Stimulated activated CD8-positive, alpha-beta memory T cell treated with anti-CD3 and anti-CD28 coated beads, Interleukin-7, amount 100 ng/mL, for 1 hour (primary cell): ENCODE measurements at places on chromosomes 2 and 18.

DNA sequence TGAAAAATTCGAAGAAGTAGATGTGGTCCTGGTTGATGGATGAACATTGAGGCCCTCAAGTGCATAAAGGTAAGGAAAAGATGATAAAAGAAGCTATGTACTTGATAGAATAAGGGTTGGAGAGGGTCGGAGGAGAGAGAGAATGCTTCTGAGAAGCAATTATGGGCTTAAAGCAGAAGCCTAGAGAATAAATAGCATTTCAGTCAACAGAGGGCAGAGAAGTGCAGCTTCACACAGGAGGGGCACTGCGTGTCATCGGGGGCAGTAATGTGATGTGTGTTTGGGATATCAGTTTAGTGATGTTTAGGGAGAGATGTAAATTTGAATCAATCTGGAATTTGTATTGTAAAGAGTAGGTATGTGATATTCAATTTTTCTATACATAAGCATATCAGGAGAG is 334.5 kb downstream of the PIK3C3 start:
- DNase-seq: no peak

DNA sequence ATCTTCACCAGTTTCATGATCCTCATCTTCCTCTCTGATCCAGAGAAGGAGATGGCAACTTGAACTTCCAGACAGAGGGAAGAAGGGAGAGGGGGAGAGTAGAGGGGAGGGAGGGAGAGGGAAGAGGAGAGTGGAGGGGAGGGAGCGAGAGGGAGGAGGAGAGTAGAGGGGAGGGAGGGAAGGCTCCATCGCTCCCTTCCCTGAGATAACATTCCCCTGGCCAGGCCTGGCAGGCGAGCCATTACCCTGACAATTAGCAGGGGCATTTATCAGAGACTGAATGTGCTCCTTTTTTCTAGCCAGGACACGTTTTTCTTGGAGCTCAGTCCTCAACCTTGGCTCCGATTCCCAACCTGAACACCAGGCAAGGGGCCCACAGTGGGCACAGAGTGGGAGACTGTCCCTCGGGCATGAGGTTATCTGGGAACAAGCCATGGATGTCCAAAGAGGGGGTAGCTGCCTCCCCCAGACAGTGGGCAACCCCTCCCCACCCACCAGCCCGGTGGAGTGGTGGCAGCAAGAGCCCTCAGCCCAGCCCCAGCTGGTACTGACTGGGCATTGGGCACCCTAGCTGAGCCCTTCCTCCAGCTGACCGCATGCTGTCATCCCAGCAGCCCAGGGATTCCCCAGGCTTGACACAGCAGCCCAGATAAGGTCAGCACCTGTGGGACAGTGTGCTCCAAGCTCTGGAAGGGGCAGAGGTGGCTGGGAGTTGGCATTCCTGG is 81.8 kb downstream of the TNS1 start:
- no peak for DNase-seq

- no peak for DNase-seq
Observed at GRCh38 chr2:113201496-113202304, 27.9 kb downstream of the PSD4 start.

DNA sequence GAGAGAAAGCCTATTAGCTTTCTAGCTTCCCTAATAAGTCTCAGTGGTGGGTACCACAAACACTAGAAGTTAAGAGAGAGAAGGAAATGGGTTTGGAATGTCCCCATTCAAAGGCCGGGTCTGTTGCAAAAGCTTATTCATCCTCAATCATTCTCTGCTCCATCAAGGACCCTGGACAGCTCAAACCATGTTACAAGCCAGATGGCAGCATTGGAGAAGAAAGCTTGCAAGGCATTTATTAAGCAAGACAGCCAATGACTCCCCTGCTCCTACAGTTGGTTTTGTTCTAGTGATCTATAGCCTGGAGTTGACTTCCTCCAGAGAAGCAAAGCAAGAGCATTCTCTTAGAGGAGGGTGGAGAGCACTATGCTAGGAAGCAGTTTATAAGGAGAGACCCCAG is 86.9 kb upstream of the LMAN1 start:
- DNase-seq: no peak

- DNase-seq: no peak
Observed at GRCh38 chr2:164044622-164045021, 308.8 kb upstream of the FIGN start.

DNA sequence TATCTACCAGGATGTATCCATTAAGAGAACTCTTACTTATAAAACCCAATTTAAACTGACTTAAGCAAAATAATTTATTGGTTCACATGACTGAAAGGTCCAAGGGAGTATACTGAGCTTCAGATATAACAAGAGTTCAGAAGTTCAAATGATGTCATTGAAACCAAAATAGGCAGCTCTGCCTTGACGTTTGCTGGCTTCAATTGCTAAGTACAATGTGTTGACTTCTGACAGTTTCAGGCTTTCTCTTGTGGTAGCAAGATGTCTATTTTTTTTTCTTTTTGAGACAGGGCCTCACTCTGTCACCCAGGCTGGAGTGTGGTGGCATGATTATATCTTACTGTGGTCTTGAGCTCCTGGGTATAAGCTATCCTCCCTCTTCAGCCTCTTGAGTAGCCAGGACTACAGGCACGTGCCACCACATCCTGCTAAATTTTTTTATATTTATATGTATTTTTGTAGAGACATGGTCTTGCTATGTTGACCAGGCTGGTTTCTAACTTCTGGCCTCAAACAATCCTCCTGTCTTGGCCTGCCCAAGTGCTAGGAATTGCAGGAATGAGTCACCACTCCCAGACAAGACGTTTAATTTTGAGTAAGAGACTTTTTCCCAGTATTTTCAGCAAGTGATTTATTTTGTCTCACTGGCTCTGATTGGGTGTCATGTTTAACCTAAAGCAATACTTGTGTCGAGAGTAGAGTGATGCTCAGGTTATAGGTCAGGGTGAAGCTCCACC is 184.8 kb downstream of the NR4A2 start:
- no peak for DNase-seq

- DNase-seq: no peak
Observed at GRCh38 chr18:9321017-9321452, 13.5 kb upstream of the TWSG1 start.

DNA sequence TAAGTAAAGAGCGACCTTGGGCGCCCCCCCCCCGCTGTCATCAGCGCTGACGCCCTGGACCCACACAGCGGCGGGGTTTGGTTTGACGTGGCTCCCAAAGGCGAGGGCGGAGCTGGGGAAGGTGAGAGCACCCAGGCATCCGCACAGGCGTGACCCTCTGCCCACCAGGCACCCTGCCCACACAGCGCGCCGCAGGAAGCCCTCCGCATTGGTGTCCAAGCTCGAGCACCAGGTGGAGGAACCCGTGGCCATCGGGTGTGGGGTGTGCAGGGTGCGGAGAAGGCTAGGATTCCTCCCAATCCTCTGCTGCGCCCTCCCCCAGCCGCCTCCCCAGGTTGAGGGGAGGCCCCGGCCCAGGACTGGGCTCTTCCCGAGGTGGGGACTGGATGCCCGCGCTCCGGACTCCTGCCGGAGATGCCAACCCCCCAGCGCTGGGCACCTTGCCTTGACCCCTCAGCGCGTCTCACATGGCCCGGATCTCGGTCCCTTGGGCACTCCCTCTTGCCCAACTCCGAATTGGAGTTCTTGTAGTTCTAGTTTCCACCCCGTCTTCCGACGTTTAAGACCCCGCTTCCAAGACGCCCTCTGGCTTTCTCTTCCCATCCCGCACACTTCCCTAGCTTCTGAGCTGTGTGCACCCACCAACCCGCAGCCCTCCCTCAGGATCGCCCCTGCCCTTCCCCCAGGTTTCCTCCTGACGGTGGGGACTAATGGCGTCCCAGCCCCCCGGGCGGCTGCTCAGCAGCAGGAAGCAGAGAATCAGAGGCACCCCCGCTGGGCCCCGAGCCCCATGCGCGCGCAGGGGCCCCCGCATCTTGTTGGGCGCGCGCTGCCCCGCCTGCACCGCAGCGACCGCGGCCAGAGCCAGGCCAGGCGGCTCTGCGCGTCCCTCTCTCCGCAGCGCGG is 25.9 kb upstream of the RESP18 start:
- no peak for DNase-seq

GRCh38 chr2:128549094-128549493 is 230.4 kb upstream of the HS6ST1 start:
- no peak for DNase-seq

DNA sequence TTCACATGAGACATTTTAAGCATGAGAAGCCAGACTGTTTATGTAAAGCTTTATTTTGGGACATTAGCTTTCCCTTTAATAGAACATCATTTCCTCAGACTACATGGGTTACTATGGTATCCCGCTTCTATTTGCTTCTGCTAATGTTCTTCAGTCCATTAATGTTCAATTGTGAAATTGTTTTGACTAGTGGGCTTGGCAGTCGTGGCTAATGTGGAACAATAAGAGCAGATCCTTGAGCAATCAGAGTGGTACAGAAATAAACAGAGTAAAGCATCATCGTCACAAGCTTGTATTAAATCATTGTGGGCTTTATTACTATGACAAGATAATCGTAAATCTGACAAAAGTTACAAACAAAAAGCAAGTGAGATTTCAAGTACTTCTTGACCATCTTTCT is 60.2 kb downstream of the PDE1A start:
- no peak for DNase-seq

GRCh38 chr2:70987386-70987785 is 7.3 kb downstream of the TEX261 start:
- no peak for DNase-seq

- no peak for DNase-seq
Observed at GRCh38 chr2:32271063-32271462, 6.4 kb upstream of the NLRC4 start.

DNA sequence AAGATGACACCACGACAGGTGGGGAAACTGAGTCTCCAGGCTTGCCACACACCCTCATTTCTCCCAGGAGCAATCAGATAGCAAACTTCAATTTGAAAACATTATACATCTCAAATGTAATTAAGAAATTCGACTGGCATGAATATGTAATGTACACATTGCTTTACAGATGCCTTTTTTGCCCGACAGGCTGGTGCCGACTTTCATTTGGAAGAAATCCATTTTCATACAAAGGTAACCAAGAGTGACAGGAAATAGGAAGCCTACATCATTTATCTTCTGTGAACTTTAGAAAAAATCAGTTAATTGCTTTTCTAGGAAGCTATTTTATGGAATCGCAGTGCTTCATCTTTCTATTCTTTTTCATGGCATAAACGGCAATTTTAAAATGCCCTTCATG is 140.3 kb downstream of the AFF3 start:
- no peak for DNase-seq

GRCh38 chr18:2901423-2901985 is 54.7 kb downstream of the EMILIN2 start:
- no peak for DNase-seq

DNA sequence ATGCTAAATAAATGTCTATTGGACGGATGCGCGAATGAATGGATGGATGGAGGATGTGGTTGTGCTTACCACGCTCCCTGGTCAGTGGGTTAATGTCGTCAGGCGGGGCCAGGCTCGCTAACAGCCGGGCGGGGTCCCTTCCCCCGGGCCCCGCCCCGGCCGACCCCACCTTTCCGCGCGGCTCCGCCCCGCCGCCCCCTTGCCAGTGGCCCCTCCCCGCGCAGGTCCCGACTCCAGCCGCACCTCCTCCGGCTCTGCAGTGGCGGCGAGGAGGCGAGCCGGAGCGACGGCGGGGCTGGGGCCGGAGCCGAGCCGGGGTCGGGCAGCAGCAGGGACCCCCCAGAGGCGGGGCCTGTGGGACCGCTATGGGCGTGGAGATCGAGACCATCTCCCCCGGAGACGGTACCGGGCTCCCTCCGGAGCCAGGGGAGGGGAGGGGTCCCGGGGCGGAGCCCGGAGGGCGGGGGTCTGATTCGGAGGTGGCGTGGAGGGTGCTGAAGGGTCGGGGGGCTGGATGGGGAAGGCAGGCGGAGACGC is at the start of gene FKBP1B:
Gene FKBP1B (plus strand): TSS at position 257 of the 537 bp plus-strand sequence. CDS start 109 bp downstream, at position 366.
- DNase-seq: peak; percentile 25

- DNase-seq: no peak
Observed at GRCh38 chr2:216555274-216555673, 56.6 kb downstream of the RPL37A start.

GRCh38 chr18:80166240-80166639 is 57.2 kb downstream of the ADNP2 start:
- no peak for DNase-seq

DNA sequence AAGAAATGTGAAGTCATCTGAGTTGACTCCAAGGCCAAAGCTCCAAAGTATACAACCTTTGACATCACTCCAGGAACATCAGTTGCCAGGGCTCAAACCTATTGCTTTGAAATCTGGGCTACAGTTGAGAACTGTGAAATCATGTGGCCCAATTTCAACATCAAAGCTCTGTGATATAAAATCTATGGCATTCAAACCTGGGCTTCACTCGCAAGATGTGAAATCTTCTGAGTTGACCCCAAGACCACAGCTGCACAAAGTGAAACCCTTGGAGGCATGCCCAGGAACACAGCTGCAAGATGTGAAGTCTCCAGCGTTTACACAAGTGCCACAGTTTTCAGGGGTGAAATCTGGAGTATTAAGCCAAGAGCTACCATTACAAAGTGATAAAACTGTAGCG is 9.4 kb upstream of the ZNF512 start:
- no peak for DNase-seq

DNA sequence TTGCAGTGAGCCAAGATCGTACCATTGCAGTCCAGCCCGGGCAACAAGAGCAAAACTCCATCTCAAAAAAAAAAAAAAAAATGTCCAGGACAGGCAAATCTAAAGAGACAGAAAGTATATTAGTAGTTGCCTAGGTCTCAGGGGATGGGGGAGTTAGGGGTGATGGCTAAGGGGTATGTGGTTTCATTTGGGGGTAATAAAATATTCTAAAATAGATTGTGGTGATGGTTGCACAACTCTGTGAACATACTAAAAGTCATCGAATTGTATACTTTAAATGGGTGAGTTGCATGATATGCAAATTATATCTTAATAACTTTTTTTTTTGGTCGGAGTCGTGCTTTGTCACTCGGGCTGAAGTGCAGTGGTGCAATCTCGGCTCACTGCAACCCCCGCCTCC is 34.2 kb upstream of the ACTR2 start:
- no peak for DNase-seq

GRCh38 chr18:22674272-22674671 is 256.6 kb upstream of the CTAGE1 start:
- DNase-seq: no peak

DNA sequence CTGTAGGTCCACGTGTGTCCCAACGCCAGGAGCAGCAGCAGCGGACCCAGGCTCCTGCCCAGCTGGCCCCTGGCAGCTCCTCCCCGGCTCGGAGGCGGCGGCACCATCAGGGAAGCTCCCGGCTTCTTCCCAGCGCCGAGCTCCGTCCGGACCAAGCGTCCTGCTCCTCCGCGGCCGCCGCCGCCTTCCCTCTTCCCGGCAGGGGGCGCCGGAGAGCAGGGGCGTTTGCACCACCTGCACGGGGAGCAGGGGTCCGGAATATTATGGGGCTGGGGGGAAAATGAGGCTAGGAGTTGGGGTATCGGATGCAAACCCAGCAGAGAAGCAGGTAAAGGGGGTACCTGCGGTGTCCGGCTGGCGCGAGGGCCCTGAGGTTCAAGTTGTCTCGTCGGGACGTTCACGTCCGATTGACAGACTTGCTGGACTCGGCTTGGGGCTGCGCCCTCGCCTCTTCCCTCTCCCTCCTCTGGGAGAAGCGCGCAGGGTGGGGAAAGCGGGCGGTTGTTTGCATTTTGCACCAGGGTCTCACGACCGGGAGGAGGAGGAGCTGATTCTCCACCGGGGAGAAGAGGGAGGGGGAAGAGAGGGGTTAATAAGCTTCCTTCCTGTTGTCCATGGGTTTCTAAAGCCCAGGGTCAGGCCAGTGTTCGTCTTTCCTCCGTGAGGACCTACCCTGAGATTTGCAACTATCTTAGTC is at the start of gene CCBE1:
Gene CCBE1 (minus strand): TSS at position 188 of the 697 bp plus-strand sequence.
- no peak for DNase-seq
